ENCODE measurements at places on chromosomes 5 and 9. TPM values are rescaled to one million over a fixed set of nuclear protein-coding genes. Genes with fewer than 3 reads are reported as not detected.

- no peak for DNase-seq
These were observed 7.1 kb upstream of the KLF9 start for GRCh38 chr9:70421272-70422180.

DNA sequence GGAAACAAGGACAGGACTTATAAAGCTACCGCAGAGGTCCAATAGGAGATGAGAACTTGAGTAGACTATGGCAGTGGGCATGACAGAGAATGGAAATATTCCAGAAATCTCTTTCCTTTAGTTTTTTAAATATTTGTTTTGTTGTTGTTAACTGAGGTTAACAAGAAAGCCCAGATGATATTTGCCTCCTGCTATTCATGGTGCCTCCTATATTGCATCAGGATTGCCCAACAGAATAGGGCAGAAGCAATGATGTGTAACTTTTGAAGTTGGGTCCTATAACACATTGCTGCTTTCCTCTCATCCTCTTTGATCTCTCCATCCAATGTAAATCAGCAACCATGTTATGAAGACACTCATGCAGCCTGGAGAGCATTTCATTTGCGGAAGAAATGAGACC lies 42.8 kb downstream of the PDE4D start:
- DNase-seq, result no peak

GRCh38 chr5:67454957-67455561 lies 258.5 kb upstream of the CD180 start:
- DNase-seq, result no peak

DNA sequence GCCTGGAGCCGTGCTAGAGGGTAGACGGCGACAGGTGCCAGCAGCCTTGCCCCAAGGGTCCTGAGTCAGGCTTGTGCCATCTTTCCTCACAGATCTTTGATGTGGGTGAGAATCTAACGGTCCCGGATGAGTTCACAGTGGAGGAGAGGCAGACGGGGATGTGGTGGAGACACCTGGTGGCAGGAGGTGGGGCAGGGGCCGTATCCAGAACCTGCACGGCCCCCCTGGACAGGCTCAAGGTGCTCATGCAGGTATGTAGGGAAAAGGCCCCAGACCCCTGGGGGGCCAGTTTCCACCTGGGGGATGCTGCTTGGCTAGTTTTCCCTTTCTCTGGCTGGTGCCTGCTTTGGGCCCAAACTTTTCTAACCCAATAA lies 24.0 kb downstream of the PTGES2 start:
- DNase-seq, result no peak

The EIF4EBP3 gene
- total RNA-seq, result 6.0 TPM

The BDP1 gene
- 22.0 TPM for total RNA-seq

- DNase-seq, result no peak
These were observed 626.7 kb downstream of the BNC2 start for GRCh38 chr9:16243798-16244197.

The FTMT gene
- not detected for total RNA-seq

The MEF2C gene
- total RNA-seq, result 13.0 TPM

The RAB14 gene
- total RNA-seq, result 63.1 TPM

The PCSK5 gene
- 6.9 TPM for total RNA-seq

The SPINK7 gene
- total RNA-seq, result not detected

DNA sequence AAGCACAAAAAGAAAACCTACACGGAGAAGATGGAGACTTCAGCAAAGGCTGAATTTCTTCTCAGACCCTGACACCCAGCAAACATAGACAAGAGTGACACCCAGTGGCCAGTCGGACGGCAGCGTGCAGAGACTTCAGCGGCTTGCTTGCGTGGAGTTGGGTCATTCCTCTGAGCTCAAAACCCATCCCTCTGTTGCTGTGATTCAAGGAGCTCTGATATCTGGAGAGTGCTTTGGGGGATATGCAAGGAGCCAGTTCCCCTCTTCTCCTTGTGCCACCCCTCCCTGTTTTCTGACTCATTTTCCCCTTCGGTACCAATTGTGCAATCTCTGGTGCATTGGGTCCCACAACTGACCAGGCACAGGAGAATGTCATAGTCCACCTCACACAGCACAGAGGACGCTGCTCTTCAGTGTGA lies 27.5 kb downstream of the SH3TC2 start:
- DNase-seq, result peak; percentile 48

The GZMA gene
- total RNA-seq, result not detected

DNA sequence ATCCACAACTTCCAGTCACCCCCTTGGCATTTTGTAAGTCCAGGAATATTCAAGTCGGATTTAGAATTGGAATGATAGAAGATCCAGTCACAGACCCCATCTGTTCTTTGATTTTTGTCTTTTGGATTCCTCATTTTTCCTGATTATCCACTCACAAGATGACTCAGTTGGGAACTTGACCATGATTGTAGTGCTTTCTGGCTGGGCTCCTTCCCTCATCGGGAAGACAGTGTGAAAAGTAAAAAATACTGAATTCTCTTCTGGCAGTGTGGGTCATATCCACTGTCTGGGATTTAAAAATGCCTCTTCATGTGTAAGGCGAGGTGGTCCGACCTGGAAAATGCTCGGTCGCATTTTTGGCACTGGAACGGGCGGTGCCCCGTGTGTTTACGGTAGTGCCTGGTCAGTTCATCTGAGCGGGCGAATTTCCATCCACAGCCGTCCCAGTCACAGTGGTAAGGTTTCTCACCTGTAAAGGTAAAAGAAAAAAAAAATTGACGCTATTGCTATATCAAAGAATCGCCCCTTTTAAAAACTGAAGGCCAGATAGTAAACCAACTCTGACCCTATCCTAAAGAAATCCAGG lies 4.0 kb downstream of the KLF4 start:
- no peak for DNase-seq

The ACO1 gene
- 36.2 TPM for total RNA-seq

The KIAA0825 gene
- 1.4 TPM for total RNA-seq

DNA sequence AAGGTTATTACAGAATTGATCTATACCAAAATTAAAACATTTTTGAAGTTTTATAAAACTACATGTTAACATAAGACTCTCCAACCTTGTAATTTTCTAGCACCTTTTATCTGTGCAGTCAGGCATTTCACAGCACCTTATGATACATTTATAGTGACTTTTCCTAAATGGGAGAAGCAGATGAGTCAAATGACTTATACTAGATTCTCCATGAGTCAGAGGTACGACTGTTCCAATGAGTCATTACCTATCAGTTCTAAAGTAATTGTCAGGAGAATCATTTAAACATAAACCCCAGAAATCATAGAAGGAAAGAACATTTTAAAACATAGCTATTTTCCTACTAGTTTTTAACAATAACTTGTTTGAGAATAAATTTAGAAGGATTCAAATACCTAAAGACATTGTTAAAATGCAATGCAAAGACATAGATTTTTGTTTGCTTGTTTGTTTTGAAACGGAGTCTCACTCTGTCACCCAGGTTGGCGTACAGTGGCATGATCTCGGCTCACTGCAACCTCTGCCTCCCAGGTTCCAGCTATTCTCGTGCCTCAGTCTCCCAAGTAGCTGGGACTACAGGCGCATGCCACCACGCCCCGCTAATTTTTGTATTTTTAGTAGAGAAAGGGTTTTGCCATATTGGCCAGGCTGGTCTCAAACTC lies 34.7 kb upstream of the DMXL1 start:
- peak; percentile 65 for DNase-seq

DNA sequence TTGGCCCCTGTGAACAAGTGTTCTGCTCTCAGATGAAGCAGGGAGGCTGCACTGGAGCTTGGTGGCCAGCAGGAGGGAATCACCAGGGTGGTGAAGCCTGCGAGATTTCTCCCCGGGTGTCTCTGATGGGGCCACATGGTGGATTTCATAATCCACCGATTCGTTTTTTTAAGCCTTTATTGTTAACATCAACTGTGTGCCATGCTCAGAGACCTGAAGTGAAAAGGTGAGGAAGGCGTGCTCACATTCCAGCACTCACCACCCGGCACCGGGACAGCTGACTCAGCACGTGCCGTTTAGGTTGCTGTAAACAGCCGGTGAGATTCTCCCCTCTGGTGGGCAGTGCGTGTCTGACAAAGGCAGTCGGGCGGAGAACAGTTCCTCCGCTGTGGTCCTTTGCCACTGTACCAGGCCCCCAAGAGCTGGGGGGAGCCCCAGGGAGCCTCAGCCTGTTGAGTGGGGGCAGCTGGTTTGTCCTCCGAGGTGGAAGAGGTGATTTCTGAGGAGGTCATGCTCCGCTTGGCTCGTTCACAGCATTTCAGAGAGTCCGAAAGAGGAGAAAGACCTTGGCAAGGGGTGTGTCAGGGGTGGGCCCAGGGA lies 12.7 kb upstream of the AHRR start:
- no peak for DNase-seq

DNA sequence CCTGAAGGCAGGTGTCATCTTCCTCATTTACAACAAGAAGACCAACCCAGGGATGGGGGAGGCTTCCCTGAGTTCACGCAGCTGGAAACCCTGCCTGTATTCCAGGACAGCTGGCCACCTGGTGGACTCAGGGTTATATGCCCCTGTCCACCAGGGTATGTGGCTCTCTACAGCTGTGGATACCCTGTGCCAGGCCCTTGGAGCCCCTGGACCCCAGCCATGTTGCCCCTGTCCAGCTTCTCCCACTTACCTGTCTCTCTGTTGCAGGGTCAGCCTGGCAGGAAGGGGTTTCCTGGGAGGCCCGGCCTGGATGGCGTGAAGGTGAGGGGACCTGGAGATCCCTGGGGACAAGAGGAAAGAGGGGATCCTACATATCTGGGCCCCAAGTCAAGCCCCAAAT lies 79.7 kb upstream of the ORM1 start:
- DNase-seq, result no peak

DNA sequence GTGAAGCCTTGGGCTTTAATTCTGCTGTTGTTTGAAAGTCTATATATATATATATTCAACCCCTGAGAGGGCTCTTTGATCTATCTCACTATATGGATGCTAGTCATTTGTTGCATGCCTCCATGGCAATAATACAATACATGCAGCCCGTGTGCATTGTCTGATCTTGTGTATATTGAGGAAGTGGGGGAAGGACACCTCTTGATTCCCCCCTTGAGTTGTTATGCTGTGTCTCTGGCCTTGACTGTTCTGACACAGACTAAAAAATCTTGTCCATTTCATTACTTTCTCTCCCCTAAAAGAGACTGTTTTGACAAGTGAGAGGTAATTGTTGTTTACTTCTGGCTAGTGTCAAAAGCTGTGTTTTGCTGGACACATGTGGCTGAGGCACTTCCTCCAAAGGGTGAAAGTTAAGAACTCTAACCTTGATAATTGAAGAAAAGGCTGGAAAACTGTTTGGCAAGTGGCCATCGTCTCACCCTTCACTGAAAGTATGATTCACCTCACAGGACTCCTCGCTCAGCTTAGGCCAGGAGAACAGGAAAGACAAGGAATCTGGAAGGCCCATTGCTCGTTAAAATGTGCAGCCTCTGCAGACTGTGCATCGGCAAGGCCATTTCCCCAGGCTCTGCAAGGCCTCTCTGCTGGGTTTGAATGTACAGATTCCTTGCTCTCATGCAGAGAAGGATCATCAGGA lies 304.0 kb downstream of the PRELID2 start:
- DNase-seq, result peak; percentile 81

The SPARC gene
- total RNA-seq, result 3.0 TPM

- DNase-seq, result no peak
These were observed 586 bp upstream of the FCHO2 start for GRCh38 chr5:72955143-72955767.

The PDCD1LG2 gene
- total RNA-seq, result not detected
